Cardiac muscle cell (in vitro differentiated cells and primary cell): ENCODE measurements at places on chromosomes 3 and 15.

GRCh38 chr15:98549003-98549402 lies 99.3 kb upstream of the IGF1R start:
- peaks cover 7% of the 10 kb centered on the region for H3K27me3 ChIP-seq
- no peak overlapping the region for H3K27ac ChIP-seq
- no peaks in the 10 kb centered on the region for H3K36me3 ChIP-seq

DNA sequence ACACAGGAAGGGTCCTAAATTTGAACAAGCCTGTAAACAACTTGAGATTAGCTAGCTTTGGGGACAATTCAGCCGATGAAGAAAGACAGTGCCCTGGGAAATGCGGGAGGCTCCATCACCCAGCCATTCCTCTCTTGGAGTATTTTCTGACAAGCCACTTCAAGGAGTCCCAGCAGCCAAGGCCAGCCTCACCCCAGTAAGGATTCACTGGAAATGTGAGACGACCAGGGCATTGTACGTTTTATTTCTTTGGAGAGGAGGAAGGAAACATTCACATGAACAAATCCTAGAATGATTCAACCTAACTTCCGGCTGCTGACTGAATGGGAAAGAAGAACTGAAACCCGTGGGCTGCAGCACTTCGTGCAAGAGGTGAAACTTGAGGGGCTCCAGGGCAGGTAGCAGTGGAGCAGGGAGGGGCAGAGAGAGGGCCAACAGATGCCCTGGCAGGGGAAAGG lies 116.4 kb upstream of the ARHGEF3 start:
- H3K36me3 ChIP-seq, result no peaks in the 10 kb centered on the region
- no peak overlapping the region for H3K27ac ChIP-seq
- peaks cover 40% of the 10 kb centered on the region for H3K27me3 ChIP-seq
- no peak overlapping the region for H3K4me3 ChIP-seq
- peaks cover 33% of the 10 kb centered on the region for H3K4me1 ChIP-seq
- DNase-seq, result no peak

DNA sequence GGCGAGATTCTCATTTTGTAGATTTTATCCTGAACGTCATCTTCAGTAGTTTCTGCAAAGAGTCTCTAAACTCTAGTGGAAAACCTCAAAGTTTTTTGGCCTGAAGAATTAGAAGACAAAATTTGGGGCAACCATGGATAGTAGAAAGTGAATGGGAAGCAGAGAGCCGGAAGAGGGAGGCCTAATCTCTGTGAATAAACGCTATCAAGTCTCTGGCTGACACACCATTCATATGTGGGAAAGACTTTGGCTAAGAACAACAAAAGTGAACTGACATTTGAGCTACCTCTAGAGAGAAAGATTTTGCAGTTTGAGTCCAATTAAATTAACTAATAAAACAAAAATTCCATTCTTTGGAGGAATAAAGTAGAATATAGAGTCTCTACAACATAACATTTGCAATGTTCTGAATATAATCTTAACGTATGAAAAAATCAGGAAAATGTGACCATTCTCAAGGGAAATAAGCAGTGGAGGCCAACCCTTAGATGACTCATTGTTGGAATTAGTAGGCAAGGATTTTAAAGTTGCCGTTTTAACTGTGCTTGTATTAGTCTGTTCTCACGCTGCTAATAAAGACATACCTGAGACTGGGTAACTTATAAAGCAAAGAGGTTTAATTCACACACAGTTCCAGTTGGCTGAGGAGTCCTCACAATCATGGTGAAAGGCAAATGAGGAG lies 184.6 kb downstream of the C3orf38 start:
- no peaks in the 10 kb centered on the region for H3K36me3 ChIP-seq
- no peaks in the 10 kb centered on the region for H3K4me1 ChIP-seq
- no peaks in the 10 kb centered on the region for H3K27me3 ChIP-seq
- no peak overlapping the region for H3K27ac ChIP-seq
- DNase-seq, result no peak
- no peak overlapping the region for H3K4me3 ChIP-seq

DNA sequence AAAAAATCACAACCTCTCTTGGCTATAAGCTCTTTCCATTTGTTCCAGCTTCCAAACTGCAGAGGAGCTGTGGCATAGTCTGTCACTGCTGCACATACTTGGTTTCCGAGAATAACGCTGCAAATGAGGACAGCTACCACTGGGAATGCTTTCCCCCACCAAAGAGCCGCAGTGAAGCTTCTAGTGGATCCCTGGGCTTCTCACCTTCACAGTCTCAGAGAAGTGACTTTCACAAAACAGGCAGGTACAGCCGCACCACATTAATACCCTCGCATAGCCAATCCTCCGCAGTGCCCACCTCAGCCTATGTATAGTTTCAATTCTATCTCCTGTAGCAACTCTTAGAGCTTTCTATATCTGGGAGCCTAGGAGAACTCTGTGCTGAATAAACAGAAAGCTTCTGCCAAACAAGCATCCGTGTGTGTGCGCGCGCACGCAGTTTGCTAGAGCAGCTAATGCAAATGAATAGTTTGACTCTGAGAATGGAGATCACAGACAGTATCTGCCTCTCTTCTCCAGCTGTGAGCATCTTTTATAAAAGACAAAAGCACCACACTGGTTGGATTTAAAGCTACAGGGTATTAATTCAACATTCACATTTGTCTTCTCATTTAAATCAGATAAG lies 81.9 kb upstream of the PLXND1 start:
- peak overlapping the region; percentile 11 for H3K4me3 ChIP-seq
- H3K27ac ChIP-seq, result peak overlapping the region; percentile 46
- H3K27me3 ChIP-seq, result no peaks in the 10 kb centered on the region
- H3K4me1 ChIP-seq, result peaks cover 20% of the 10 kb centered on the region
- H3K36me3 ChIP-seq, result no peaks in the 10 kb centered on the region

- H3K4me3 ChIP-seq, result no peak overlapping the region
- no peak overlapping the region for H3K27ac ChIP-seq
- peak; percentile 66 for DNase-seq
- no peaks in the 10 kb centered on the region for H3K27me3 ChIP-seq
- H3K4me1 ChIP-seq, result no peaks in the 10 kb centered on the region
Observed at GRCh38 chr15:48560321-48561051, 85.0 kb downstream of the FBN1 start.

GRCh38 chr15:31065824-31066223 lies 35.7 kb downstream of the TRPM1 start:
- no peaks in the 10 kb centered on the region for H3K4me1 ChIP-seq
- no peaks in the 10 kb centered on the region for H3K36me3 ChIP-seq
- H3K27ac ChIP-seq, result no peak overlapping the region
- no peak overlapping the region for H3K4me3 ChIP-seq
- DNase-seq, result no peak
- no peaks in the 10 kb centered on the region for H3K27me3 ChIP-seq

DNA sequence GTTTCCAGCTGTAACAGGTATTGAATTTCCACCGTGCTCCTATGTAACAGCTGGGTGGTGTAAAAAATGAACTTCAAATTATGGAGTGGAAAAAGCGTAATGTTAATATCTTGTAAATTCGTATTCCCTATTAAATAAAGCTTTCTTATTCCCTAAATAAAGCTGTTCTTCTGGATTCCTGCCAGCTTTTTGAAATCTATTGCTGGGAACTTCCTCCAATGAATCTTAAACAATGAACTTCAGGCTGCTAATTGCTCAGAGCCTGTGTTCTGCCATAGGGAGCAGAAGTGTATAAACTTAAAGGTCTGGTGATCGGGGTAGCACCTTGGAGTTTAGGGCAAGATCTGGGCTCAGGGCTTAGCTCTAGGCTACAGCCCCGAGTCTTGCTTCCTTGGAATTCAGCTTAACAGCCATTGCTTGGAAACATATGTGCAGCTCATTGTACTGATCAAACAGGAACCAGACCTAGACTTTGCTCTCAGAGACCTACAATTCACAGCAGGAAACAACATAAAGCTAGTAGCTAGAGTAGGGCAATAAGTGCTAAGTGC lies 1.4 kb downstream of the ARL14 start:
- no peak for DNase-seq
- no peaks in the 10 kb centered on the region for H3K27me3 ChIP-seq
- peaks cover 5% of the 10 kb centered on the region for H3K4me1 ChIP-seq
- H3K4me3 ChIP-seq, result no peak overlapping the region
- H3K27ac ChIP-seq, result no peak overlapping the region

DNA sequence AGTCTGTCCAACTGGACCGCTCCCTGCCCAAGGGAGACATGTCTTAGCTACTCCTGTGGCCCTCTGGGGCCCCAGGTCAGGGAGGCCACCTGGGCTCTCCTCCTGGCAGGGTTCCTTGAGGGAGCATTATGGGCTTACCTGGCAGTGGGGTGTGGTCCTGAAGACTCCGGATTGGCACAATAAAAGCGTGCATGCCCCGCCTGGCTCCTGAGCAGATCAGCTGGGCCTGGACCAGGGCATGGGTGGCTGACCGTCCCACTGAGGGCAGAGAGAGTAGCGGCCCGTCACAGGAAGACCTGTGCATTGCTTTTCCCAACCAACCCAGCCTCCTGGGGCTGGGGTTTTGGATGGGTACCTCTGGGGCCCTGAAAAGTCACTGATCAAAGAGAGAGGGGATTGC lies 5.4 kb downstream of the ACOX2 start:
- no peak for DNase-seq
- peaks cover 12% of the 10 kb centered on the region for H3K4me1 ChIP-seq
- no peaks in the 10 kb centered on the region for H3K27me3 ChIP-seq
- no peak overlapping the region for H3K4me3 ChIP-seq
- no peak overlapping the region for H3K27ac ChIP-seq

- no peaks in the 10 kb centered on the region for H3K4me1 ChIP-seq
- no peak overlapping the region for H3K27ac ChIP-seq
- no peak overlapping the region for H3K4me3 ChIP-seq
- no peak for DNase-seq
Observed at GRCh38 chr3:38392604-38393163, 46.1 kb downstream of the XYLB start.

GRCh38 chr3:52245322-52246263 lies at the start of gene PPM1M:
Gene PPM1M (plus strand): TSS chr3:52245759. CDS start chr3:52245825, 66 bp downstream.
- peak; percentile 58 for DNase-seq
- no peak within 1 kb of the TSS for H3K27ac ChIP-seq
- H3K4me3 ChIP-seq, result peak within 1 kb of the TSS; percentile 23
- H3K27me3 ChIP-seq, result peaks cover 3% of the 10 kb centered on the region
- no peaks in the 10 kb centered on the region for H3K4me1 ChIP-seq
- H3K36me3 ChIP-seq, result no peaks in the 10 kb centered on the region

GRCh38 chr15:70047386-70048197 lies 50.1 kb downstream of the TLE3 start:
- no peak overlapping the region for H3K4me3 ChIP-seq
- no peaks in the 10 kb centered on the region for H3K4me1 ChIP-seq
- no peaks in the 10 kb centered on the region for H3K27me3 ChIP-seq
- DNase-seq, result no peak
- H3K36me3 ChIP-seq, result peaks cover 13% of the 10 kb centered on the region

- H3K36me3 ChIP-seq, result no peaks in the 10 kb centered on the region
- no peaks in the 10 kb centered on the region for H3K4me1 ChIP-seq
- DNase-seq, result no peak
- no peaks in the 10 kb centered on the region for H3K27me3 ChIP-seq
Observed at GRCh38 chr3:178787960-178788359, 251.7 kb downstream of the KCNMB2 start.

DNA sequence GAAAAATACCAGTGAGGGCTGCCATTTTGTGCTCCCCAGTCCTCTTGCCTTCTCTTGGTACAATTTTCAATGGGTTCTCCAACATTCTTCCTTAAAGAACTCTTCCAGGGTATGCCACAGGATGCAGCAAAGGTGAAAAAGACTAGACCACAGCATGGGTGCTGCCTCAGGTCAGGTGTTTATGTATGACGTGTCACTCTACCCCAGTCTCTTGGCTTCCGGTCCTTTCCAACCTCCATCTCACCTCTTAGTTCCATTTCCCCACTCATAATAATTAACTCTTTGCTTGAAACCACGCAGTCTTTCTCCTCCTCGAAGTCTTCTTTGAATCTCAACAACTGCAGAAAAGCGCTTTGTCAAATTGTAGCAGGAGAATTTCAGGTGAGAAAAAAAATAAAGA lies 104.7 kb upstream of the TBC1D5 start:
- DNase-seq, result no peak
- H3K4me3 ChIP-seq, result no peak overlapping the region
- H3K27me3 ChIP-seq, result no peaks in the 10 kb centered on the region
- H3K27ac ChIP-seq, result no peak overlapping the region
- H3K36me3 ChIP-seq, result no peaks in the 10 kb centered on the region

DNA sequence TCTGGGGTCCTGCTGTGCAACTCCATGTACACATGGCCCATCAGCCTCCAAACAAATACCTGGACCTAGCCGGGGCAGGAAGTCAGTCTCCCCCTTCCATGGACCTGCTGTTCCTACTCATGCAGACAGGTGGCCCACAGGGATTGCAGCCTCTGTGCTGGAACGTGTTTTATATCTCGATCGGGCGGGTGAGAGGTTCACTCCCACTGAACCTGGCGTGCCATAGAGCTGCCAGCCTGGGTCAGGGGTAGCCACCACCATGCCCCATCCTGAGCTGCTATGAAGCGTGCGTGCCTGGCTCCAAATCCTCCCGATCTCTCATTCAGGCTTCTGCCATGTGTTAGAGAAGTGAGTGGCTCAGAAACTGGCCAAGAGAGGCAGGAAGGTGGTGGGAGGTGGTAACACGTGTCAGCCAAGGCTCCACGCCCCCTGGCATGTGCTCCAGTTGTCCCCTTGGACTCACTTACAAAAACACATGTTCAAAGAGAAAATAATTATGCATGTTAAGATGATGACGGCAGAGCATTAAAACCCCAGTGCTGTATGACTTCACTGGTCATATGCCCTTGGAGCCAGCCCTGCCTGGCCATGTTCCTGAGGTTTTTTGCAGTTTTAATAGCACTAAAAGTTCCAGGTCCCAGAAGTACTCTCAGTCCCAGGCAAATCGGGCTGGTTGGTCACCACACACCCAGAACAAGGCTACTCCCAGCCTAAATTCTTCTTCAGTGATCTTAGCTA lies 30.6 kb downstream of the CTSH start:
- H3K4me1 ChIP-seq, result no peaks in the 10 kb centered on the region
- DNase-seq, result no peak
- H3K27ac ChIP-seq, result no peak overlapping the region
- H3K4me3 ChIP-seq, result no peak overlapping the region

GRCh38 chr3:31882431-31882830 lies 98.6 kb downstream of the OSBPL10 start:
- no peak for DNase-seq
- H3K27ac ChIP-seq, result no peak overlapping the region
- no peaks in the 10 kb centered on the region for H3K27me3 ChIP-seq
- H3K4me1 ChIP-seq, result no peaks in the 10 kb centered on the region
- H3K4me3 ChIP-seq, result no peak overlapping the region
- no peaks in the 10 kb centered on the region for H3K36me3 ChIP-seq

GRCh38 chr3:97662762-97663161 lies 101.8 kb upstream of the ARL6 start:
- H3K27ac ChIP-seq, result no peak overlapping the region
- H3K36me3 ChIP-seq, result no peaks in the 10 kb centered on the region
- H3K4me3 ChIP-seq, result no peak overlapping the region
- no peaks in the 10 kb centered on the region for H3K27me3 ChIP-seq
- no peak for DNase-seq

GRCh38 chr3:184180165-184180564 lies 5.5 kb downstream of the AP2M1 start:
- no peak overlapping the region for H3K27ac ChIP-seq
- H3K27me3 ChIP-seq, result no peaks in the 10 kb centered on the region
- H3K4me3 ChIP-seq, result no peak overlapping the region
- no peak for DNase-seq
- peaks cover 42% of the 10 kb centered on the region for H3K36me3 ChIP-seq
